ENCODE measurements at places on chromosomes 3 and 15. TPM values are rescaled to one million over a fixed set of nuclear protein-coding genes. Genes with fewer than 3 reads are reported as not detected.

SNTN gene
- not detected for total RNA-seq

GLDN gene
- total RNA-seq: not detected

IL16 gene
- total RNA-seq: 144 TPM

IL17RE gene
- 1.9 TPM for total RNA-seq

CYP11A1 gene
- total RNA-seq: not detected

MKRN2OS gene
- total RNA-seq: not detected

HIGD2B gene
- 0.53 TPM for total RNA-seq

SENP8 gene
- total RNA-seq: 1.4 TPM

FAM174B gene
- total RNA-seq: 1.8 TPM

GRCh38 chr3:172036541-172037215, 2.7 kb upstream of the FNDC3B start:
- H3K4me1 ChIP-seq: peaks cover 33% of the 10 kb centered on the region
- peaks cover 6% of the 10 kb centered on the region for H3K36me3 ChIP-seq
- no peak overlapping the region for H3K4me3 ChIP-seq
- no peaks in the 10 kb centered on the region for H3K27me3 ChIP-seq
- H3K27ac ChIP-seq: no peak overlapping the region
- DNase-seq: no peak

DNA sequence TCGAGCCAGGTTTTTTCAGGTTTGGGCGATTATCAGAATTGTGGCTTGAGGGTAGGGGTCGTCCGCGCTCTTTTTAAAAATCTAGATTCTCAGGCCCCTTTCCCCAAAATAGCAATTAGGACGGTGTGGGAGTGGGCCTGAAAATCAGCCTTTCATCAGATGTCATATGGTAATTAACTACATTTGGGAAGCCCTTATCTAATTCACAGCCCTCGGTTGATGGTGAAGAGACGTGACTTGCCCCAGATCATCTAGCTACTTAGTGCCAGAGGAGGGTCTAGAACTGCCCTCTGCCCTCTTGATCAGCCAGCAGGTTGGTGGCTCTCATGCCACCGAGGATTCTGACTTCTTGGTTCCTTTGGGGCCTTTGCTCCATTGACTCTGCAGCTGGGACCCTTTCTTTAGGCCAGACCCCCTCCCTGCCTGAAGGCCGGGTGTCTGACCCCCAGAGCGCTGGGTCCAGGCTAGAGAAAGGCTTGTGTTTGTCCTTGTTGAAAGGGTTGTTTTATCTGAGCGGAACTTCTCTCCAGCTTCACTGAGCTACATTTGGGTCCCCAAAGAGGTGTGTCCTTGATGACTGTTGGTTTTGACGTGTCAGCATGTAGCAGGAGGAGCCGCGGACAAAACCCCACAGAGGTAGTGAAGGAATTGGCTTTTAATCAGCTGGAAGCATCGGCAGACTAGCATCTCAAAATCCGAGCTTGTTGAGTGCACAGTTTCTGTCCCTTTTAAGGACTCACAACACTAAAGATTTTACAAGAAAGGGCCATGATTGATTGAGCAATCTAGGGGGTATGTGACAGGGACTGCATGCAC, 857 bp downstream of the AEN start:
- peak overlapping the region; percentile 94 for H3K27ac ChIP-seq
- peaks cover 52% of the 10 kb centered on the region for H3K4me1 ChIP-seq

GRCh38 chr15:50298340-50298739, 32.8 kb upstream of the HDC start:
- no peaks in the 10 kb centered on the region for H3K4me1 ChIP-seq
- no peak overlapping the region for H3K27ac ChIP-seq
- no peaks in the 10 kb centered on the region for H3K27me3 ChIP-seq
- DNase-seq: no peak

DNA sequence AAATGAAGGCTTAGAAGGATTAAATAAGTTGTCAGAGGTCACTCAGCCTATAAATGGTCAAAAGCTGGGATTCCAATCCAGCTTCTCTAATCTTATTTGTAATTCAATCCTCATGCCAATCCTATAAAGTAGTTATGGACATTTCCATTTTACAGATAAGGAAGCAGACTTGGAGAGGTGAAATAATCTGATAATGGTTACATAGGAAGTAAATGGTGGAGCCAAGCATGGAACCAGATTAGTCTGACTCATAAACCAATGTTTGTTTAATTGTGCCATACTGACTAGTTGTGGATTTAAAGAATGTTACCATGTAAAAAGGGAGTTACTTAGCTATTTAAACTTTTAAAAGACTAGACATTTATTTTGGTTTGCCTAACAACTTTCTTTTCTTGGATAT, 59.7 kb downstream of the KCNAB1 start:
- no peaks in the 10 kb centered on the region for H3K27me3 ChIP-seq
- no peak for DNase-seq
- no peaks in the 10 kb centered on the region for H3K36me3 ChIP-seq
- H3K4me3 ChIP-seq: no peak overlapping the region
- H3K27ac ChIP-seq: no peak overlapping the region

- H3K27ac ChIP-seq: peak overlapping the region; percentile 90
- no peaks in the 10 kb centered on the region for H3K27me3 ChIP-seq
- peak overlapping the region; percentile 96 for H3K4me3 ChIP-seq
- H3K36me3 ChIP-seq: peaks cover 17% of the 10 kb centered on the region
- H3K4me1 ChIP-seq: peaks cover 52% of the 10 kb centered on the region
These were observed 749 bp downstream of the RAB8B start for GRCh38 chr15:63189941-63190768.

GRCh38 chr3:10547413-10547812, 42.0 kb upstream of the ATP2B2 start:
- peaks cover 35% of the 10 kb centered on the region for H3K4me1 ChIP-seq
- no peak overlapping the region for H3K27ac ChIP-seq
- H3K36me3 ChIP-seq: no peaks in the 10 kb centered on the region
- peaks cover 20% of the 10 kb centered on the region for H3K27me3 ChIP-seq

GRCh38 chr3:25229586-25229985, 198.5 kb upstream of the RARB start:
- H3K27ac ChIP-seq: no peak overlapping the region
- DNase-seq: no peak
- H3K36me3 ChIP-seq: no peaks in the 10 kb centered on the region

- DNase-seq: no peak
- peaks cover 19% of the 10 kb centered on the region for H3K36me3 ChIP-seq
These were observed 10.5 kb upstream of the BLM start for GRCh38 chr15:90706394-90707327.

DNA sequence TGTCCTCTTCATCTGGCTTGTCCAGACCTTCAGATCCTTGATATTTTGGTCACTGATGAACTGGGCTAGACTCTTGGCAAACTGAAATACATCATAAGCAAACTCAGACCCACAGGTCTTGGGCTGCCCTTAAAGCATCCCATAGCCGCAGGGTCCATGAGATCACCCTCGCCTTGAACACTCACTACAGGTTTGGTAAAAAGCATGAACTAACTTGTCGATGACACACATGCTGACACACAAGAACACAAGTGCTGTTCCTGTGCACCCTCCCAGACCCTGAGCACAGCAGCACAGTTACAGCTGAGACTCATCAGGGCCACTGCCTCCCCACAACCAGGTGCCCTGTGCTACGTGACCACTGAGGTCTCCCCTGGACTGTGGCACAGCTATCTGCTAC, 21.0 kb downstream of the PFKFB4 start:
- H3K4me1 ChIP-seq: no peaks in the 10 kb centered on the region
- H3K27me3 ChIP-seq: no peaks in the 10 kb centered on the region
- H3K27ac ChIP-seq: no peak overlapping the region
- H3K4me3 ChIP-seq: no peak overlapping the region

DNA sequence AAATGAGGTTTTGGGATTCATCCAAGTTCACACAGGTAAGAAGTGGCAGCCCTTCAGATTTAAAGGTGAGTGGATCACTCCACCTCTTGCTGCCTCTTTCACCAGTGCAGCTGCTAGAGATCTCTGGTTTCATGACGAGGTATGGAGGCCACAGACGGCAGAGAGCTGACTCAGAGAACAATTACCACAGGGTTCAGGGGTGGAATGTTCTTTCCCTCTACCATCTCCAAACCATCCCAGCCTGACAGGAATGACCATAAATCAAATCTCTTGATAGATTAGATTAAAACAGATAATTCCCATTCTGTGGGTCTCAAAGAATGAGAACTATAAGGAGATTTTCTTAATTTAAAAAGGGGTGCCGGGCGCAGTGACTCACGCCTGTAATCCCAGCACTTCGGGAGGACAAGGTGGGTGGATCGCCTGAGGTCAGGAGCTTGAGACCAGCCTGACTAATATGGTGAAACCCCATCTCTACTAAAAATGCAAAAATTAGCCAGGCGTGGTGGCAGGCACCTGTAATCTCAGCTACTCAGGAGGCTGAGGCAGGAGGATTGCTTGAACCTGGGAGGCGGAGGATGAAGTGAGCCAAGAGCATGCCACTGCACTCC, 174.2 kb upstream of the ATP11B start:
- no peaks in the 10 kb centered on the region for H3K4me1 ChIP-seq
- no peak overlapping the region for H3K27ac ChIP-seq
- H3K4me3 ChIP-seq: no peak overlapping the region
- H3K27me3 ChIP-seq: peaks cover 17% of the 10 kb centered on the region
- no peak for DNase-seq

- no peak for DNase-seq
- H3K27me3 ChIP-seq: peaks cover 68% of the 10 kb centered on the region
- no peaks in the 10 kb centered on the region for H3K36me3 ChIP-seq
These were observed 11.8 kb upstream of the TNFAIP8L3 start for GRCh38 chr15:51106481-51106880.

DNA sequence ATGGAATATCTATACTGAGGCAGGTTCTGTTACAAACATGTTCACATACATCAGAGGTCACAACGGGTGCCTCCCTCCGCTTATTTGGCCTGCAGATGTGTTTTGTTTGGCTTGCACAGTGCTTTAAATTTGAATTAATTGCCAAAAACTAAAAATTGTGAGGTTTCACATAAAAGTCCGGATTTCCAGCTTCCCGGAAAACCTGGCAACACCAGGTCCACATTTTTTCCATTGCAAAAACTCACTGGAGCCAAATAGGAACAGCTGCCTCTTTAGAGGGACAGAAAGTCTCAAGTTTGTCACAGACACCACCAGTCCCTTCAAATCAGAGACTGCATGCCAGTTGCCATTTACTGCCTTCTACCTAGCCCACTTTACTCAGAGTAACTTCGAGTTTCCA, 205.9 kb upstream of the MDFIC2 start:
- H3K27me3 ChIP-seq: peaks cover 13% of the 10 kb centered on the region
- DNase-seq: no peak
- no peaks in the 10 kb centered on the region for H3K4me1 ChIP-seq
- no peak overlapping the region for H3K4me3 ChIP-seq

DNA sequence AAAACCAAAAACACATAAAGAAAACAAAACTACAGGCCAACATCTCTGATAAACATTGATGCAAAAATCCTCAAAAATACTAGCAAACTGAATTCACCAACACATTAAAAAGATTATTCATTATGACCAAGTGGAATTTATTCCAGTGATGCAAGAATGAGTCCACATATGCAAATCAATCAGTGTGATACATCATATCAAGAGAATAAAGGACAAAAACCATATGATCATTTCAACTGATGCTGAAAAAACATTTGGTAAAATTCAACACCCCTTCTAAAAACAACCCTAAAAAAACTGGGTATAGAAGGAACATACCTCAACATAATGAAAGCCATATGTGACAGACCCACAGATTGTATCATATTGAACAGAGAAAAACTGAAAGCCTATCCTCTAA, 265.6 kb upstream of the DCBLD2 start:
- H3K4me3 ChIP-seq: no peak overlapping the region
- no peaks in the 10 kb centered on the region for H3K27me3 ChIP-seq
- H3K27ac ChIP-seq: no peak overlapping the region
- H3K36me3 ChIP-seq: no peaks in the 10 kb centered on the region
- no peaks in the 10 kb centered on the region for H3K4me1 ChIP-seq

DNA sequence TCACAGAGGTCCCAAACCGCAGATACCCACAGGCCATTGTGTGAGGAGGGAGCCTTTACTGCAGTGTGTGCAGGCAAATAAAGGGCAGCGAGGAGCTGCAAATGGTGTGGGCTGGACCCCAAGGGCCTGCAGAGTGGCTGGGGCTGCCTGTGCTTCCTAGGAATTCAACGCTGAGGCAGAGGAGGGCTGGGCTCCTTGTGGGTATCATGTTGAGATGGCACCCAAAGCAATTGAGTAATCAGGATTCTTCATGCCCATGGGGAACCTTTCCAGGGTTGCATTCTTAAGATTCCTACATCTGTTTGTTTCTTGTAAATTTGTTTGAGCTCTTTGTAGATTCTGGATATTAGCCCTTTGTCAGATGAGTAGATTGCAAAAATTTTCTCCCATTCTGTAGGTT, 85.4 kb upstream of the LIPC start:
- peaks cover 9% of the 10 kb centered on the region for H3K4me1 ChIP-seq
- H3K36me3 ChIP-seq: peaks cover 3% of the 10 kb centered on the region
- H3K27me3 ChIP-seq: peaks cover 5% of the 10 kb centered on the region
- H3K27ac ChIP-seq: no peak overlapping the region

GRCh38 chr15:82647045-82647834, at the start of gene CPEB1:
Gene CPEB1 (minus strand): TSS chr15:82647363. CDS start chr15:82628459, 18,904 bp downstream.
- peaks cover 68% of the 10 kb centered on the region for H3K27me3 ChIP-seq
- H3K27ac ChIP-seq: no peak within 1 kb of the TSS
- peaks cover 4% of the 10 kb centered on the region for H3K4me1 ChIP-seq
- no peaks in the 10 kb centered on the region for H3K36me3 ChIP-seq

- peak overlapping the region; percentile 63 for H3K27ac ChIP-seq
- H3K27me3 ChIP-seq: peaks cover 73% of the 10 kb centered on the region
- H3K4me1 ChIP-seq: peaks cover 46% of the 10 kb centered on the region
- H3K36me3 ChIP-seq: peaks cover 4% of the 10 kb centered on the region
These were observed 1.8 kb downstream of the HES1 start for GRCh38 chr3:194137506-194138474.

- H3K4me1 ChIP-seq: peaks cover 21% of the 10 kb centered on the region
- DNase-seq: no peak
- H3K4me3 ChIP-seq: no peak overlapping the region
- H3K27me3 ChIP-seq: peaks cover 48% of the 10 kb centered on the region
These were observed 5.6 kb downstream of the AHSG start for GRCh38 chr3:186618318-186618938.

- DNase-seq: no peak
- no peaks in the 10 kb centered on the region for H3K36me3 ChIP-seq
- peak overlapping the region; percentile 72 for H3K27ac ChIP-seq
- H3K27me3 ChIP-seq: no peaks in the 10 kb centered on the region
- H3K4me1 ChIP-seq: no peaks in the 10 kb centered on the region
These were observed 40.0 kb downstream of the MUC4 start for GRCh38 chr3:195771646-195772300.

DNA sequence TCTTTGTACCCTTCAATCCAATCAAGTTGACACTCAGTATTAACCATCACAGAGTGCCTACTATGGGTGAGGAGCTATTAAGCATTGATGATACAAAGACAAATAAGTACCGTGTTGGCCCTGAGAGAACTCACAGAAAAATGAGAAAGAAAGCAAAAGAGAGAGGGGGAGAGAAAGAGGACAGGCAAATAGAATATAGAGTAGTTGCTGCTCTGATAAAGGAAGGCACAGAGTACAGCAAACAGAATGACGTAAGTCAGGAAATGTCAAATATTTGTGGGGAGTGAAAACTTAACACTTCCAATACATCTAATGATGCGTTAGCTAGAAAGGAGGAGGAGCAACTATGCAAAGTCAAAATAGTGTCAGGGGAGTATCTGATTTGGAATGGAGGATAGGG, 320.6 kb upstream of the KCNH8 start:
- peaks cover 8% of the 10 kb centered on the region for H3K4me1 ChIP-seq
- H3K4me3 ChIP-seq: no peak overlapping the region
- no peaks in the 10 kb centered on the region for H3K27me3 ChIP-seq

- no peak overlapping the region for H3K4me3 ChIP-seq
These were observed 38.9 kb upstream of the GNB5 start for GRCh38 chr15:52230073-52230472.
